ENCODE measurements at places on chromosomes 5 and 9. TPM values are rescaled to one million over a fixed set of nuclear protein-coding genes. Genes with fewer than 3 reads are reported as not detected.

The FOXD4L6 gene
- not detected for total RNA-seq

The GMCL2 gene
- not detected for total RNA-seq

The PITX1 gene
- 0.76 TPM for total RNA-seq

The FBN2 gene
- total RNA-seq = 0.05 TPM

The ABLIM3 gene
- total RNA-seq = 0.19 TPM

The CPEB4 gene
- total RNA-seq = 19.0 TPM

The SV2C gene
- 0.23 TPM for total RNA-seq

- H3K27me3 ChIP-seq = peaks cover 11% of the 10 kb centered on the region
- DNase-seq = no peak
Measured at GRCh38 chr5:318341-318897, 3.1 kb upstream of the AHRR start.

DNA sequence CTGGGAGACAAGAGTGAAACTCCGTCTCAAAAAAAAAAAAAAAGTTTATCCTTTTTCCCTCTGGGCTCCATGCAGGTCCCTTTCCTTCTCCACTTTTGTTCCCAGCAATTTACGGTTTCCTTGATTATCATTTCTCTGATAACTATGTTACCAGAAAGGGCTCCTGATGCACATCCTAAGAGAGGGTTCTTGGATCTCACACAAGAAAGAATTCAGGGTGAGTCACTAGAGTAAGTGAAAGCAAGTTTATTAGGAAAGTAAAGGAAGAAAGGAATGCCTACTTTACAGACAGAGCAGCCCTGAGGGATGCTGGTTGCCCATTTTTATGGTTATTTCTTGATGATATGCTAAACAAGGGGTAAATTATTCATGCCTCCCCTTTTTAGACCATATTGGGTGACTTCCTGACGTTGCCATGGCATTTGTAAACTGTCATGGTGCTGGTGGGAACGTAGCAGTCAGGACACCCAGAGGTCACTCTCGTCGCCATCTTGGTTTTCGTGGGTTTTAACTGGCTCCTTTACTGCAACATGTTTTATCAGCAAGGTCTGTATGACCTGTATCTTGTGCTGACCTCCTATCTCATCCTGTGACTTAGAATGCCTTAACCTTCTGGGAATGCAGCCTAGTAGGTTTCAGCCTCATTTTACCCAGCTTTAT is 13.5 kb upstream of the MELK start:
- no peak for DNase-seq
- no peak overlapping the region for H3K27ac ChIP-seq
- H3K4me1 ChIP-seq = no peaks in the 10 kb centered on the region
- H3K36me3 ChIP-seq = no peaks in the 10 kb centered on the region

DNA sequence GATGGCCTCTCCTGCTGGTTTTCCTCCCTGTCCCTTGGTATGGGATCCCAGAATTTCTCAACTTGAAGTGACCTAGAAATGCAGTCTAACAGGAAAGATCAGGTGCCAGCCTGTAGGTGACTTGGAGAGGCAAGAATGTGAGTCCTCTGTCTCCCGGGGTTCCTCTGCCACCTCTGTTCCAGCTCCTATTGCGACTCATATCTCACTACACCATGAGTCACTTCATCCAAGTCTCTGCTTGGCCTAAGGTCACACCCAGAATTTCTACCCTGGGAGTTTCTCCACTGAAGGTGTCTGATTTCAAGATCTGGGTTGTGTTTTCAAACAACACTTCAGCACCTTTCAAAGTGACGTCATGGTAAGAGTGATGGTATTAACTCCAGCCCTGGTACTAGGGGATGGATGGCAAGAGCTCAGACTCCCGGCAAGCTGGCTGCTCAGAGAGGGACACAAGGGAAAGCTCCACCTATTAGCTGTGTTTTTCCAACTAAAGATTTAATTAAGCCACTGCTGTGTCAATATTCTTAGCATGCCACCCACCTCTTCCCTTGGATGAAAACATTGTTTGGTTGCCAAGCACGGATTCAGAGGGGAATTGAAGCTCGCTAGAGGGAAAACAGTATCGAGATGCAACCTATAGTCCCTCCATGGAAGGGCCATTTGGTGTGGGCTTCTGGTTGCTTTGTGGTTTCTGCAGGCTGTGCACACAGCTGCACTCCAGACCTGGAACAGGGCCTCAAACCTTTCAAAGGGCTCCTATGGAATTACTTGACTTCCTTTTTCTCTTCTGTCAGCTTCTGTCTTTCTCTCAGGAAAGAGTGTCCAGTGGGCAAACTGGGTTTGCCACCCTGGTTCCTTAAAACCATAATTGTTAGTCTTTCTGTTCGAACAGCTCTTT is 205.7 kb downstream of the GAS1 start:
- no peak overlapping the region for H3K4me3 ChIP-seq
- no peak overlapping the region for H3K27ac ChIP-seq
- no peaks in the 10 kb centered on the region for H3K4me1 ChIP-seq

GRCh38 chr5:36458746-36459145 is 147.7 kb upstream of the SLC1A3 start:
- H3K36me3 ChIP-seq = no peaks in the 10 kb centered on the region
- no peaks in the 10 kb centered on the region for H3K4me1 ChIP-seq
- DNase-seq = no peak
- peak overlapping the region; percentile 10 for H3K27ac ChIP-seq
- H3K4me3 ChIP-seq = no peak overlapping the region

- peaks cover 27% of the 10 kb centered on the region for H3K27me3 ChIP-seq
- DNase-seq = no peak
- H3K4me3 ChIP-seq = no peak overlapping the region
- no peaks in the 10 kb centered on the region for H3K36me3 ChIP-seq
Measured at GRCh38 chr5:53350991-53351770, 129.2 kb upstream of the FST start.

- H3K36me3 ChIP-seq = no peaks in the 10 kb centered on the region
- DNase-seq = no peak
- H3K27me3 ChIP-seq = peaks cover 33% of the 10 kb centered on the region
- no peaks in the 10 kb centered on the region for H3K4me1 ChIP-seq
Measured at GRCh38 chr5:38424148-38425060, 132.0 kb downstream of the LIFR start.

DNA sequence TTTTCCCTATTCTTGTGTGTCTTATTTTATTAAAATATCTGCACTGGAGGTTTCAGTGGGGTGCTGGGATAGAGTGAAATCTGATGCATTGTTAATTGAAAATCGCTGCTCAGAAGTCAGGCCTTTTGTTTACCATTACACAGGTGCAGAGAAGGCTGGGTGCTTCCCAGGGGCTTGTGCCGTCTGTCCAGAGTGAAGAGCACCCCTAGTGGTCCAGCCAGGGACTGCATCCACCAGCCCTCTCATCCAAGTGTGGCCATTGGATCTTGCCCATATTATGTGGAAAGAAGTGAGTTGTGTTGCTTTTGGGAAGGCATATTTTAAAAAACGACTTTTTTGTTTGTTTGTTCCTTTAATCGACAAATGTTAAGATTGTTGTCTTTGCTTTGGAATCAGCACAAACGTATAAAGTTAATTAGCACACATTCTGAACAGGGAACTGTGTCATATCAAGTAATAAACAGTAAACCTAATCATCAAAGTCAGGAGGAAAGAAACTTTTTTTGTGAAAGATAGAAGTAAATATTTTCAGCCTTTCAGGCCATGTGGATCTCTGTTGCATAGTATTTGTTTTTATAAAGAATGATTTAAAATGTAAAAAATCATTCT is 315.6 kb downstream of the MTRR start:
- peak; percentile 32 for DNase-seq
- H3K36me3 ChIP-seq = no peaks in the 10 kb centered on the region
- no peak overlapping the region for H3K27ac ChIP-seq
- no peaks in the 10 kb centered on the region for H3K4me1 ChIP-seq

DNA sequence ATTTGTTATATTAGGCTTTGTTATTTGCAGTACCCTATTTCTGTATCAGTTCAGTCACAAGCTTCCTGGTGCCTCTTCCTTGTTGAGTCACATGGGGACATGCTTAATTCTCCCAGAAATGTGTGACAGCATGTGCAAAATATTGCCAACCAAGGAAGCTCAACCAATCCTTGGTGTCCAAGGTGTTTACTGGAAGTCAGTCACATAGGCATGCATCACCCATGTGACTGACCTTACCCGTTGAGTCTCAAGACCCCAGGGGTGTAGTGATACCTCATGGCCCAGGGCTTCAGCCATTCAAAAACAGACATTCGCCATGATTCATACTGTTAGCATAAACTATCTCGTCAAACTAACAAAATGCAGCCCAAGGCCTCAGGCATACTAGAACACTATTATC is 9.3 kb upstream of the ANKDD1B start:
- no peak overlapping the region for H3K27ac ChIP-seq
- H3K36me3 ChIP-seq = peaks cover 4% of the 10 kb centered on the region
- H3K27me3 ChIP-seq = no peaks in the 10 kb centered on the region
- peaks cover 6% of the 10 kb centered on the region for H3K4me1 ChIP-seq
- H3K4me3 ChIP-seq = no peak overlapping the region

DNA sequence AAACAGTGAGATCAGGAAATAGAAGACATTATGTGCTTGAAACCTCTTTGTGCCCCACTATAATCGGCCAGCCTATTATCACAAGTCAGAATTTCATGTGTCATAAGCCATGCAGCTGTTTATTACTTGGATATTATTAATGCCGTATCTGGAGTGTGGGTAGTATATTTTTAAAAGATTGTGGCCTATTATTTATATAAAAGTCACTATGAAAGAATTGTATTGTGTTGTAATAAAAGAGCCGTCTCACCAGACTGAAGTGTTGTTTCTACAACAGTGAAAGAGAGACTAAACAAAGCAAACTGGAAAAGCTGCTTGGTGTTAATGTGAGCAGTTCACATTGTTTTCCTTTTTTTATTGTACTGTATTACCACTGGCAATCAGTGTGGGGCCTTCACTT is 449.1 kb downstream of the PSAT1 start:
- no peaks in the 10 kb centered on the region for H3K4me1 ChIP-seq
- no peaks in the 10 kb centered on the region for H3K27me3 ChIP-seq
- H3K27ac ChIP-seq = no peak overlapping the region
- H3K36me3 ChIP-seq = no peaks in the 10 kb centered on the region

DNA sequence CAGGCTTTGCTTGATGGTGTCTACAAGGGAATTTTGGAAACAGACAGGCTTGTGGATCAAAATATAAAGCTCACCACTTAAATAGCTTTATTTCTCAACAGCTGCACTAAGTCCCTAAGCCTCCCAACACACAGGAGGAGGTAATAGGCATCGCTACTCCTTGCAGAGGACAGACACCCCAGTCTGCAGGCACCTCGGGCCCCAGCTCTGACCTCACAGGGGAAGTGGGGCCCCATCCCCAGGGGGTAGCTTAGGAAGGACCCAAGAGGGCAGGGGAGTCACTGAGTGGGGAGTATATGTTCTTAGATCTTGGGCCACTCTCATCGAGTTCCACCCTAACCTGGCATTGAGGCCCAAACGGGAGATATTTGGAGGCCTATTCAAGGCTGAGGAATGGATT is 66.7 kb upstream of the XPA start:
- no peak for DNase-seq
- no peak overlapping the region for H3K4me3 ChIP-seq
- H3K4me1 ChIP-seq = no peaks in the 10 kb centered on the region
- H3K36me3 ChIP-seq = no peaks in the 10 kb centered on the region
- no peak overlapping the region for H3K27ac ChIP-seq

GRCh38 chr9:137836151-137836830 is 41.3 kb upstream of the CACNA1B start:
- DNase-seq = no peak
- no peak overlapping the region for H3K4me3 ChIP-seq
- H3K27ac ChIP-seq = no peak overlapping the region

- no peaks in the 10 kb centered on the region for H3K36me3 ChIP-seq
- H3K4me1 ChIP-seq = peaks cover 55% of the 10 kb centered on the region
Measured at GRCh38 chr5:111743512-111743911, 13.5 kb downstream of the NREP start.

DNA sequence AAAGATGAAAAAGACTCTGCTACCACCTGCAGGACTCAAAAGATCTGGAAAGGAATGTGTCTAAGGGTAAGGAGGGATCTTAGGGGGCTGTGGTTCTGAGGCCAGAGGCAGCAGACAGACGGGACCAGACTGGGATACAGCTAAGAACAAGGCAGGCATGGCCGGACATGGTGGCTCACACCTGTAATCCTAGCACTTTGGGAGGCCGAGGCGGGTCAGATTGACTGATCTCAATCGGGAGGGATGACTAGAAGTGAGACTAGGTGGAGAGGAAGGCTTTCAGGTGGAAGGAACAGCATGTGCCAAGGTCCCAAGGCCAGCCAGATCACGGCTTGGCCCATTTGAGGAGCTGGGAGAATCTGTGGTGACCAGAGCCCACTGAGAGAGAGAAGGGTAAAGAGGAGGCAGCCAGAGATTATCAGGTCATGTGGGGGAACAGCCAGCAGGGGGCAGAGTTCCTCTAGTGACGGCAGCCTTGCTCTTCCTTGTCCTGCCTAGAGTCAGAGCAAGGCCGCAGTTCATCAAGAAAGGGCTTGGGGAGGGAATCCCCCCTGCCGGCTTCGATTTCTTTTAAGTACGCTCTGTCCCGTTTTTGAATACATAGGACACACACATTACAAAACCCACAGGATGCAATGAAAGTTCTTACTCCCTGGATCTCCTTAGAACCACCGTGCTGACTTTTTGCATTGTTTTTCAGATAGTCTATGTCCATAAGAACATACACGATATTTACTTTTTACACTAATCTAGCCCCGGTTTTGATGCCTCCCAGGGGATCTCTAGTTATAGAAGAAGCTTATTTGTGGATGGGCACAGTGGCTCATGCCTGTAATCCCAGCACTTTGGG is 2.6 kb upstream of the OLFML2A start:
- H3K4me1 ChIP-seq = peaks cover 49% of the 10 kb centered on the region
- H3K27ac ChIP-seq = no peak overlapping the region
- H3K27me3 ChIP-seq = peaks cover 63% of the 10 kb centered on the region
- peak; percentile 86 for DNase-seq
- H3K36me3 ChIP-seq = peaks cover 5% of the 10 kb centered on the region
- no peak overlapping the region for H3K4me3 ChIP-seq

DNA sequence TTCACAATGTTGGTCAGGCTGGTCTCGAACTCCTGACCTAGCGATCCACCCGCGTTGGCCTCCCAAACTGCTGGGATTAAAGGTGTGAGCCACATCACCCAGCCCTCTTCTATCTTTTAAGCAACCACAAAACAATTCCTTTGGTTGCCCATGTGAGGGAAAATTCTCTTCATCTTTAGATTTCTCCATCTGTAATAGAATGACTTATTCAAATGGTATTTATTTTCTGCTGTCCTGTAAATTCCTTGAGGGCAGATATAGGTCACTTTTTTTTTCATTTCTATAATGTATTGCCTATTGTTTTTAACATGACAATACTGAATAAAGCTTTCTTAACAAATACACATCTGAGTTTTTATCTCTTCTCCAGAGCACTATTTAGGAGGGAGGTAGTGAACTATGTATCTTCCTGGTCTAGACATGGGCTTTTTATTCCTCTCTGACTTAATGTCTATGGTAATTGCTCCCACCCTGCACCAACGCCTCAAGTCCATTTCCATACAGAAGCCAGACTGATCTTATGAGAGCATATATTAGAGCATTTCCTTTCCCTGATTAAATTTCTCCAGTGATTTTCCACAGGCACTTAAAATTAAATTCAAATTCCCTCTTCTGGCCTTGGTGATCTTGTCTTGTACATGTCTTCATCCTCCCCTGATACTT is 595.6 kb downstream of the CAAP1 start:
- H3K4me1 ChIP-seq = no peaks in the 10 kb centered on the region
- H3K4me3 ChIP-seq = no peak overlapping the region
- H3K27me3 ChIP-seq = no peaks in the 10 kb centered on the region
- no peaks in the 10 kb centered on the region for H3K36me3 ChIP-seq
- no peak overlapping the region for H3K27ac ChIP-seq
